Stimulated activated naive B cell treated with anti-CD40 and anti-IgM and Interleukin-4, amounts not matched to agents 10 μg/mL and 1 μg/mL and 100 μg/mL, for 72 hours (primary cell): ENCODE measurements at places on chromosomes 6 and 20.
A peak's percentile ranks its signal among the peaks of the same experiment; 100 is the strongest.

DNA sequence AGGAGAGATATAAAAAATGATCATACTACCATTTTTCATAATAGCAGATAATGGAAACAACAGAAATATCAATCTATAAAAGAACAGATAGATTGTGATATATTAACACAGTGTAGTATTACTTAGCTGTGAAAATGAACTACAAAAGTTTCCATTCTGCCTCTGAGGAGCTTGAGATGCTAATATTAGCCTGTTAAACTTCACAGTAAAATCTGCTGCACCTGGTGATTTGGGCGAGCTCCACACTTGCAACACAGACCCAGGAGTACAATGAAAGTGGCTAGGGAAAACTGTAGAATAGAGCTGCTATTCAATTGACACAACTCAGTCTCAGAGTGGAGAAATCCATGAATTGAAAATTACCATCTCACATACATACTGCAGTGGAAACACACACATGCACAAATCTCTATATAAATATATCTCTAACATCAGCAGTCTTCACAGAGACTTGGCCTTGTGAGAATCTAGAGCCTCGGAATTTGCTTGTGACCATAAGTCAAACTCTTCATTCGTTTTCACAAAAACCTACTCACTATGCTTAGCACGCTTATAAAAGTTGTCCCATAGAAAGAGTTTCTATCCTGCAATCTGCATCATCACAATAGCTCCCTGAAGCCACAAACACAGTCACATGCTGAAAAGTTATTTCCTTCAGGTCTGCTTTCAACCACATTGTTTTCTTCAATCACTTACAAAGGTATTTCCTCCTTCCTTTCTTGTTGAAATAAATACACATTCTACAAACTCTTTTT lies 133.0 kb downstream of the PAK5 start:
- DNase-seq = no peak

- DNase-seq = no peak
Observed at GRCh38 chr6:166153966-166154365, 13.7 kb downstream of the TBXT start.

DNA sequence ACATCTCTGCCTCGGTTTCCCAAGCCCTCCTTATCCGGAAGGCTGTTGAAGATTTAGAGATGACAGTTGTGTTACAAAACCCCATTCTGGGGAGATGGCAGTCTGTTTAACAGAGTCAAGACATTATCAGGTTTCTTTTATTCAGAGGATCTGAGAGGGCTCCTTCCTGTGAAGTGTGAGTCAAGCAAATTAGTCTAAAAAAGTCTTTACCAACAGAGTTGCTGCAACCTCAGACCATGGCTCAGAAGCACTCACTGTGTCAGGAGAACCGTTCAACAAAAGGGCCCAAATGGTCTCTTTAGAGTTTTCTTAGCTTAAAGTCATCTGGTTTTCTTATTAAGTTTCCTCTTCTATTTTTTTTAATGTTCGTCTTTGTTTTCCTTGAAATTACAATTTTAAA lies 717.8 kb downstream of the EPM2A start:
- no peak for DNase-seq

DNA sequence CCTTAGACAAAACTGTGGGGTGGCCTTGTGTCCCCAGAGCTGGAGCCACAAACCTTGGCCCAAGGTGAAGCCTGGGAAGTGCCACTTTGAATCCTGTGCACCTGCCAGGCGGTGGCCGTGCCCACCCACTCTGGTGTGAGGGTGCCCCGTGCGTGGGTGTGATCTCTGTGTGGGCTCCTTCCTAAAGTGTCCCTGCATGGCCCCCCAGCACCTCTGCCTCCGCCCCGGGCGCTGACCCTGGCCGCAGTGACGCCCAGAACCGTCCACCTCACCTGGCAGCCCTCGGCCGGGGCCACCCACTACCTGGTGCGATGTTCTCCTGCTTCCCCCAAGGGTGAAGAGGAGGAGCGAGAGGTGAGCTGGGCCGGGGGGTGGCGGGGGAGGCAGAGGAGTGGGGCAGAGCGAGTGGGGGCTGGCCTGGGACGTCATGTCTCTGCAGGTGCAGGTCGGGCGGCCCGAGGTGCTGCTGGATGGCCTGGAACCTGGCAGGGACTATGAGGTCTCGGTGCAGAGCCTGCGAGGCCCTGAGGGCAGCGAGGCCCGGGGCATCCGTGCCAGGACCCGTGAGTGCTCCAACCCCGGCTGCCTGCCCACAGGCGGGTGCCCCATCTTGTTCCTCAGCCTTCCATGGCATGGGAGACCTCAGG lies 18.3 kb downstream of the COL20A1 start:
- no peak for DNase-seq

- no peak for DNase-seq
Observed at GRCh38 chr6:131524695-131525336, 48.2 kb upstream of the ARG1 start.

DNA sequence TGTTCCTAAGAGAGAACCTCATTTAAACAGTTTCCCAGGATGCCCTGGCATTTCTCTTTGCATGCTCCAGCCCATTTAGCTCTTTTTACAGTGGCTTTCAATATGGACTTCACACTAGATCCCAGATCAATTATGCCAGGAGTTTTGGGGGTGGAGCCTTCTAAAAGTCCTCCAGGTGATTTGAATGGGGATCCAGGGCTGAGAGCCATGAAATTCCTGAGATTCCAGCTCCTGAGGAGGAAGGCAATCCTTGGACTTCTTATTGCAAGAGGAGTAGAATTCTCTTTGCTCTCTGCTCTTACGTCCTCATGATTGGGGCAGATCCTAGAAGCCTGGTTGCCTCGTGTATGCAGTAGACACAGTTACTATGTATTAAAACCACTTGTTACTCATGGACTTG lies 184.2 kb downstream of the DHX35 start:
- DNase-seq = no peak

- no peak for DNase-seq
Observed at GRCh38 chr6:106287215-106287614, 38.3 kb downstream of the ATG5 start.

- no peak for DNase-seq
Observed at GRCh38 chr6:114343782-114344144, 940 bp upstream of the HS3ST5 start.

DNA sequence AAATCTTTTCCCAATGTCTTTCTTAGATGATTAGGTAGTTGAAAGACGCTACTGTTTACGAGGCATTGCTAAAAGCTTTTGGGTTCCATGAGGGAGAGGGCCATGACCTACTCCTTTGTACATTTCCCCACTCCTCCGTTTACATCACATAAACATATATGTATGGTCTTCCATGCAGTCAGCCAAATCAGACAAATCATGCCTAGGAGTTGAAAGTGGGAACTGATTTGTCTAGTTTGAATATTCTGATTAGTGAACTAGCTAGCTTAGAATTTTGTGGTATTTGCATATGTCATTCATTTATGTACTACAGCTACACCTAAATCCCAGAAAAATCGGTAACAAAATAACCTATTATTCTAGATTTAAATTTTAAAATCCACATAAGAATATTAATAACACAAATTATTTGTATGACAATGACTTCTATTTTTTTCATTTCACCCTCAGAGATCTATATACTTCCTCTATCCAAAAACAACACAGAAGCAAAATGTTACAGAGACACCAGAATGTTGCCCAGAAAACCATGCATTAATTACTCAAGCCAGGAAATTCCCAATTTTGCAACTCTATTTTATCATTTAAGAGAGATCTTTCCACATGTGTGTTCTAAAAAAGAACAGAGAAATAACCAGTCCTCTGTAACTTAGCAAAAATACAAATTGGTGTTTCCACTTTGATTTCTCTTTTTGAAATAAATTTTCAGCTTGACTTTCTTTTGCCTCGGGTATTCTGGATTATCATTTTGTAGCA lies 231.9 kb downstream of the LAMA2 start:
- DNase-seq = no peak

DNA sequence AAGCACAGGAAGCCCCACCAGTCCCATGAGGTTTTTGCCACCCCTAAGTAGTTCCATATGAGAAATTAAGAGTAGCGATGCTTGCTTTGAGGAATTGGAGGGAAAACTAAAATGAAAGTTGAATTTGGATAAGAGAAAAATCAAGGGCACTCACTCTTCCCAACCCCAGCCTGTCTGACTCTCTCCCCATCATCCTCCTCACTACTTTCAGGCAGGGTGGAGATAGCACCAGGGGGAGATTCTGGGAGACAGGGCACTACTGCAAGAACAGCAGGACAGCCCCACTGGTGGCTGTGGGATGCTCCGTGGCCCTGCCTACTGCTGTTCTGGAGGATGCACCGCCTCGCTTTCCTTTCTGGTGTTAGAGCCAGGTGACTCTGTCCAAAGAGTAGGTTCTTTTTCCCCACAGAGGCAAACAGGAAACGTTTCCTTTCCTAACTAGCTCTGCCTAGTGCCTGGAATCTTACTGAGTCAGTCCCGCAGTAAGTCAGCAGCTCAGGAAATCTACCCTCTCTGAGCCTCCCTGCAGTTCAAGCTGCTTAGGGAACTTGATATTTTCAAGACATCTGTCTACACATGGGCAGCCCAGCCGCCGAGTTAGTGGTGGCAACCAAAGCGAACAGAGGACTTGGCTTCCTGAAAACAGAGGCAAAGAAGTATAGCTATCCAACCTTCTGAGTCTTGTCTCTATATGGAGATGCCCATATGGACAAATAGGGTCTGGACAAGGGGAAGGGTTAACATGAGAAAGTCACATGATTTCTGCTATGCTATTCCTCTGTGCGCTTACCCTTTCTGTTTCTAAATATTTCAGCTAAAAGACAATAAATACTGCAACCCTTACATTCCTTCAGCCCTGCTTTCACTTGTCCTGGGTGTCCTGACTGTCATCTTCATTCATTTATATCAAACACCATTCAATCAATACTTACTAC lies 11.4 kb downstream of the HLA-E start:
- DNase-seq = no peak

DNA sequence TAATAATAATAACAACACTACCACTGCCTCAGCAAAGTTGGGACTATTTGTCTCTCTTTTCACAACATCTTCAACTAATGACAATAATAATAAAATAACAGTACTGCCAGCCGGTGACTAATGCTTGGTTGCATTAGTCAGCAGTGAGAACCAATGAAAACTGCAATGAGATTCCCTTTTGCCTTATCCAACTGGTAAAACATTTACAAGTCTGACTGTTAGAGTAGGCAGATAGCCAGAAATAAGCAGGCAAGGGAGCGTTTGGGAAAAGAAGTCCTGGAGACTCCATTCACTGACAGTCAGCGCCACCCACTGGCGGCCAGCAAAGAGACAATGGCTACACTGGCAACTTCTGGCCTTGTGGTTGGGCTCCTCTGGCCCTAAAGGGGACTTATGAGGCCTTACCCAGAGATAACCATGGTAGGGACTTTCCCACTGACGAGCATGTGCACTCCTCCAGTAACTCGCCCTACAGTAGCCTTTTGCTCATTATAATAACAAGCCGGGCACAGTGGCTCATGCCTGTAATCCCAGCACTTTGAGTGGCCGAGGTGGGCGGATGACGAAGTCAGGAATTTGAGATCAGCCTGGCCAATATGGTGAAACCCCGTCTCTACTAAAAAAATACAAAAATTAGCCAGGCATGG lies 3.4 kb upstream of the NSFL1C start:
- peak; percentile 41 for DNase-seq

DNA sequence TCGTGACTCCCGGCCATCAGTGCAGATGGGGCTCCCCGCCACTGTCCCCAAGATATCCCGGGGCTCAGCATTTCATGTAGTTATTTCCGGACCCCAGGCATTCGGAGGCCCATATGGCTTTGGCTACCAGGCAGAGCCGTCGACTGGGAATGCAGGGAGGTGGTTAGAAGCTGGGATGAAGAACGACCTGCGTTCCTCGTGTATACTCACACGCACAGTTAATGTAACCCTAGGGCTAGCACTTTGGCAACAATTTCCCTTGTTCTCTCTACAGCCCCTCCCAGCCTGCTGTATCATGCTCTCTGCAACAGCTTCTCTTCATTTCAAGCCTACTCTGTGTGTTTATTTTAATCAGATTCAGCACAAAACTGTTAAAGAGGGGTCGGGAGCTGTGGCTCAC lies 240.4 kb downstream of the MYLK4 start:
- no peak for DNase-seq

- DNase-seq = no peak
Observed at GRCh38 chr20:53021934-53022333, 49.8 kb downstream of the TSHZ2 start.

DNA sequence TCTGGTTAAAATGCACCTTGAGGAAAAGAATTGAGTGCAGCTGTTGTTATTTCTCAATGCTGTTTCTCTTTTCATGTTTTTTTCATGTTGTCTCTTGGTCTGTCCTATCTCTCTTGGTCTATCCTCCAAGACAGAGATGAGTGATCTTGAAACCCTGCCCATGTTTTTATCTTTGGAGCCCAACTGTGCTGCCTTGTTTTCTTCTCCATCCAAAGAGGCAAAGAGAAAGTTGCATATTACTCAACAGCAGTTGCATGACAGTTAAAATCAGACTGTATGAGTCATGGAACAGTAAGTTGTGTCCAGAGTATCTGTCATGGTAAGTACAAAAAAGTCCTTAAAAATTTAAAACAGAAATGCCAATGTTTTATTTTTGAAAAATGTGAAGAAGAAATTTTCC lies 26.2 kb downstream of the BCAS1 start:
- no peak for DNase-seq

GRCh38 chr20:62627901-62628612 lies 14.2 kb upstream of the SLCO4A1 start:
- DNase-seq = peak; percentile 71

GRCh38 chr6:36934901-36935300 lies 19.6 kb upstream of the PI16 start:
- DNase-seq = no peak

DNA sequence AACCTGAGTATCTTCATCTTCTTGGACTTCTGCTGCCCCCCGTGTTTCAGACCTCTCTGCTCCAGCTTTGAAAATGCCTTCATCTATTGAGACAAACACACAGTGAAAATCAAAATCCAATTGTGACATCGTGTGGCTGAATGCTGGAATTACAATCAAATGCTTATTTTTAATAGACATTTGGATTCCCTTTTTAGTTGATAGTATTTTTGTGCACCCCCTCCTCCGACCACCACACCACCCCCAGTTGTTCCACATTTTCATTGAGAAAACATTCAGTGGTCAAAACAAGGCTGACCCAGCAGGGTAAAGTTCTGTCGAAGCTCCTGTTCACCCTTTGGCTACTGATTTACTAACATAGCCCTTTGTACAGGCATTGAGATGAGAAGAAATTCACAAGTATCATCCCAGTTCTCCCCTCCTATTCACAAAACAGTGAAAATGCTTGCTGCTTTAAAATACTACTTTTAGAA lies 79.0 kb downstream of the NRSN1 start:
- DNase-seq = no peak

- DNase-seq = no peak
Observed at GRCh38 chr6:156190270-156190669, 586.9 kb upstream of the ARID1B start.

GRCh38 chr20:47493963-47494293 lies 7.8 kb upstream of the NCOA3 start:
- DNase-seq = no peak
